ENCODE measurements at places on chromosomes 6 and 20.

DNA sequence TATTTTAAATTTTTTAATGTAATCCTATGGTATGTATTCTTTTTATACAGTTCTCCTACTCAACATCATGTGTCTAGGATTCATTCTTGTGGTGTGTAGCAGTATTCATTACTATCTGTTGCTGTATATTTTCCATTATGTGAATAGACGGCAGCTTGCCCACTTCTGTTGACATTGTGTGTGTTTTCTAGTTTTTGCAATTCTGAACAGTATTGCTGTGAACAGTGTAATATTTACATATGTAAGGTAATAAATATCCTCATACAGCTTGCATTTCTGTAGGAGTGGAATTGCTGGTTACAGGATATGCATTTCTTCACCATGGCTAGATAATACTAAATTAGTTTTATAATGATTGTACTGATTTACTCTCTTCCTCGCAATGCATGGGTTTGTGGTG, 51.9 kb downstream of the SCAF8 start:
- no peak for DNase-seq

- no peak for DNase-seq
Measured at GRCh38 chr6:50821441-50822077, 2.9 kb downstream of the TFAP2B start.

DNA sequence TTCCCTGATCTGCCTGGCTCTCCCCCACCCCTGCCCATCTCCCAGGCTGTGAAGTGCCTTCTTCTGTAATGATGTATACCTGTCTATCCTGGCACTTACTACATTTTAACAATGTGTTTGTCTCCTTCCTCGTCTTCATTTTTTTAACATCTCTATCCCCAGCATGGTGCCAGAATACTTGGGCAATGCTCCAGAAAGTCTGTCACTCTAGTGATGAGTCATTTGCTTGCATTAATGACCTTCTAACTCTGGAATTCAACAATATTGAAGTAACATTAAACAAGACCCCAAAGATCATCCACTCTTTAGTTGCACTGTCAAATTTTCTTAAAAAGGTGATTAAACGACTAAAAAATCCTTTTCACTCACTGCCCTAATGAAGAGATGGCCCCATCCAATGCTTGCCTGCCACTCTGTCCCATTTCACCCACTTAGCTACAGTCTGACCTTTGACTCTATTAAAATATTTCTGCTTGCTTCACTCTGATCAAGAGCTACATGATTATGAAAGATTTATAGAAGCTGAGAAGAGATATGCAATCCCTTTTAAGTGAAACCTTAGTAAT, 7.7 kb upstream of the KLHL31 start:
- no peak for DNase-seq

GRCh38 chr6:123529058-123529457, 107.7 kb downstream of the TRDN start:
- no peak for DNase-seq

GRCh38 chr6:27601668-27602254, 128.9 kb upstream of the ZNF184 start:
- no peak for DNase-seq

GRCh38 chr6:70666706-70667105, 977 bp upstream of the SMAP1 start:
- no peak for DNase-seq

GRCh38 chr6:157326979-157327378, 3.7 kb upstream of the TMEM242 start:
- no peak for DNase-seq

DNA sequence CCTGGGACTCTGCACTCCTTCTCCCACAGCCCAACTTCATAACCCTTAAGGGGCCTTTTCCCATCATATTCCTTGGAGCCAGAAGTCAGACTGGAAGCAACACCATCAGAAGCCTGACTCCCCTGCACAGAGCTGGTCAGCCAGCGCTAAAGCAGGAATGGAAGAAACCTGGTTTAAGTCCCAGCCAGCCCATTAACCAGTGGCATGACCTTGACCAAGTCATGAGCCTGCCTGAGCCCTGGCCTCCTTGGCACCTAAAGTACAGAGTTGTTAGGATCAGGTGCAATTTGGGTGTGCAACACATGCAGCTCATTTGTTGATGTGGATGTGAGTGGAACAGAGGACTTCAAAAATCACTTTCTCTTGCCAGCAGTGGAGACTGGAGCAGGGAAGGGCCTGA, 20.8 kb downstream of the FOXP4 start:
- DNase-seq = no peak

GRCh38 chr6:4880363-4880762, 104.2 kb downstream of the CDYL start:
- no peak for DNase-seq

- no peak for DNase-seq
Measured at GRCh38 chr6:9581155-9581554, 833.7 kb downstream of the TFAP2A start.
